HS-27A (cell line): ENCODE measurements at places on chromosomes 4 and X.

- no peak for DNase-seq
These were observed 12.1 kb upstream of the ING2 start for GRCh38 chr4:183492791-183493222.

DNA sequence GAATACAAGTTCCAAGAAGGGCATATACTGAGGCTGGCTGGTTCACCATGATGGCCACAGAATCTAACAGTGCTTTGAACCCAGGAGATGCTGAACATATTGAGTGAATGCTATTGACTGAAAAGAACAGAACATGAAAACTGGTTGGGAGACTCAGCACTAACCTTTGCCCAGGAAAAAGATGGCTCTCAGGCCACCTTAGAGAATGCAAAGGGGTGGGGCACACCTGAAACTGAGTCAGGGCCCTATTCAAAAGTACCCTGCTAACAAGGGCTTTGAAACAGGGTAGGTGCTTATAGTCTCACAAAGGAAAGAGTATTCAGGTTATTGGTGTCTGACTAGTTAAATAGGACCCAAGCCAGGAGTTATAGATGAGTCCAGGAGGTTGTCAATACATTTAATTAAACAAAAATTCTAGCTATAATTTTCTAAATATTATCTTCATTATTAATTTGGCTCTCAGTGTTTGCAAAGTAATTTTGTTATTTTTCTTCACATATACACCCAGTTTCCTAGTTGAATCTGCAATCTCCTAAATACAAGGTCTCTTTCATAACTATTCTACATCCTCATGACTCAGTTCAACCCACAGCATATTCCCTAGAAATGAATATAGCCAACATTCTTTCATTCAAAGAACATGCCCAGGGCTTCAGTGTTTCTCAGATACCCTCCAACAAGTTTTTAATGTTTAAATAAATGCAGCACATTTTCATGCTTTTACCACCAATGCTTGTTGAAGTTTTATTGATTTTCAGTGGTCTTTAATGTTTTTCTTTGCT lies 144.2 kb upstream of the RAPGEF2 start:
- DNase-seq, result no peak

DNA sequence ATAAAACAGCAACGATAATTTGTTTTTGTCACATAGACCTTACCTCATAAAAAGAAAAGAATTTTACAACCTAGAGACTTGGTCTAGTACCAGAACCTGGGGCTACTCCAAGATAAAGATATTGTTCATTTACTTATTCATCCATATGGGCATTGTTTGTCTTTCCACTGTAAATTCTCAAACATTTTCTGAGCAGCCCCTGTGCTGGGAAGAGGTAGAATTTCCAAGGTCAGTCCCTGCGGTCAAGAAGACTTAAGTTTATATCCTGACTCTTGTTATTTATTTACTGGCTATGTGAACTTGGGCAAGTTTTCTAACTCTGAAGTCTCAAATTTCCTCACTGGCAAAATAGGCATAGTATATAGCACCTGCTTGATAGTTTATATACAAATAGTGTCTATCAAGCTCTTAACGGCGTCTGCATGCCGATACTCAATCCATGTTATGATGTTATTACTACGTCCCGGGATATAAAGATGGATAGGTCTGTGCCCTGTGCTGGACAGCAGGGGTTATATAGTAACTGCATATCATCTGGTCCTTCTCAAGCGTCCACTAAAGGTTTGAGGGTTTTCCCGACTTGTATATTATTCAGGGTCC lies 222.1 kb upstream of the TAPT1 start:
- no peak for DNase-seq

DNA sequence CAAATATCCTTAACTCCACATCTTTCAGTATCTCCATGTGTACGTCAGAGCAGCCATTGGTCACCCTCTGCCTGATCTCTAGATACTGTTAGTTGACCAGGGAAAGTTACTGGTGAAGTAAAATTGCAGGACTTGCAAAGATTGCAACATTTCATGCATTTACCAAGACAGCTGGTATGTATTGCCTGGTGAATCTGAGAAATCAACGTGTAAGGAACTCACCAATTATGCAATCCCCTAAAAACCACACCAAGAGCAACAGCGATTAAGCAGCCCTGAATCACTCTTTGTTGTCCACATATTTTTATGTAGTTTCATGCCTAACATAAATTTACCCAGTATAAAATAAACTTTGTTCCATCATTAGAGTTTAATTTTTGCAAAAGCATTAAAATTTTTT lies 271.2 kb downstream of the NLGN4X start:
- DNase-seq, result no peak

DNA sequence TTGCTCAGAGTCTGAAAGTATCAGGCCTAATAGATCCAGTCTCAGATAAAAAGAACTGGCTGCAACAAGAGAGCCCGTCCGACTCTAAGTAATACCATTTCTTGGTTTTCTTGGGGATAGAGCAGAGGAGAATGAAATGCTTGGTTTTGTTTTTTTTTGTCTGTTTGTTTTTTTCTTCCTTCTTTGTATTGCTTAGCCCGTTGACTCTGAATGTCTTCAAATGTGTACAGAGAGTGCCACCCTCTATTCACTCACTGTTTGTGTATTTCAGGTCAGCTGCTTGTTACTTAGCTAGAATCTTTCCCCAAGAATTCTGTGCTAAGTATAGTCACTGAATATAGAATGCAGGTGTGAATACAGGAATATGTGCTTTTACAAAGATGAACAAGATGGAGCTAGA lies 5.7 kb upstream of the TMEM156 start:
- DNase-seq, result no peak

GRCh38 chrX:56736219-56736618 lies 7.2 kb downstream of the NBDY start:
- DNase-seq, result no peak

DNA sequence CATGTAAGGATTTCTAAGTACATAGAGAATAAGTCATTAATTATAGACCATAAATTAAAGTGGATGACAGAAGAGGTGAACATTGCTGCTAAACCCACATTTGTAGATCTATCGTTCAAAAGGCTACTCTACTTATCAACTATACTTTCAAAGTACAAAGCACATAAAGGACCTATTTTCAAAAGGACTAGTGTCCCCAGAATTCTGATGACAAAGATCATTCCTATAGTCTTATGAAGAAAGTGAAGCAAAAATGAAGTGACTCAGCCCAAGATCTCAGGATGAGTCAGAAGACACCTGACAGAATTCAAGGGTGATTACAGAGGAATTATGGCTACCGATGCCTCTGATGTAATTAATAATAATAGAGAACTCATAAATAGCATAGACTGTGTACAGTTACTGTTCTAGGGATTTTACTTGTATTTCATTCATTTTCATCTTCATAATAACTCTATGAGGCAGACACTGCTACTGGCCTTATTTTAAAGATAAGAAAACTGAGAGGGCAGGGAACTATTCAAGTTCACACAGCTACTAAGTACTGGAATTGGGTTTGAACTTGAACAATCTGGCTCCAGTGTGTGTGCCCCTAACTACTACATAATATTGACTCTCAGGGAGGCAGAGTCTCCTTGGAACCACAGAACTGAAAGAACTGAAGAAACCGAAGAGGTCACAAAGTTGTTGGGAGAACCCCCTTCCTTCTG lies 17.1 kb downstream of the USP46 start:
- peak; percentile 30 for DNase-seq

DNA sequence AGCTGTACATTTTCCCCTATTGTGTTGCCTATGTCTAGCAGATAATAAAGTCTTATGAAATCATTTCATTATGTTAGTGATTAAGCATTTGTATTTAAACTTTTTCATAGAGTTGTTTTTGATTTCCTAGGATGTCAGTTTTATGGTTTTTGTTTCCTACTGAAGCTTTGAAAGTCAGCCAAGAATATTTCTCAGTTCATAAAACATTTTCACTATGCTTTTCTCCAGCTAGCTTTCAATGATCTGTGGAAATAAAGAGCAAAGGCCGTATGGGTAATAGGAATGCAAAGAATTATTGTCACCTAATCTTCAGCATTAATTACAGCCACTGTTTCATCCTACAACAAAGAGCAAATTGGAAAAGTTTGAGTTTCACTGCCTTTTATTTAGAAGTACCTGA lies 145.7 kb upstream of the NUDT6 start:
- no peak for DNase-seq

DNA sequence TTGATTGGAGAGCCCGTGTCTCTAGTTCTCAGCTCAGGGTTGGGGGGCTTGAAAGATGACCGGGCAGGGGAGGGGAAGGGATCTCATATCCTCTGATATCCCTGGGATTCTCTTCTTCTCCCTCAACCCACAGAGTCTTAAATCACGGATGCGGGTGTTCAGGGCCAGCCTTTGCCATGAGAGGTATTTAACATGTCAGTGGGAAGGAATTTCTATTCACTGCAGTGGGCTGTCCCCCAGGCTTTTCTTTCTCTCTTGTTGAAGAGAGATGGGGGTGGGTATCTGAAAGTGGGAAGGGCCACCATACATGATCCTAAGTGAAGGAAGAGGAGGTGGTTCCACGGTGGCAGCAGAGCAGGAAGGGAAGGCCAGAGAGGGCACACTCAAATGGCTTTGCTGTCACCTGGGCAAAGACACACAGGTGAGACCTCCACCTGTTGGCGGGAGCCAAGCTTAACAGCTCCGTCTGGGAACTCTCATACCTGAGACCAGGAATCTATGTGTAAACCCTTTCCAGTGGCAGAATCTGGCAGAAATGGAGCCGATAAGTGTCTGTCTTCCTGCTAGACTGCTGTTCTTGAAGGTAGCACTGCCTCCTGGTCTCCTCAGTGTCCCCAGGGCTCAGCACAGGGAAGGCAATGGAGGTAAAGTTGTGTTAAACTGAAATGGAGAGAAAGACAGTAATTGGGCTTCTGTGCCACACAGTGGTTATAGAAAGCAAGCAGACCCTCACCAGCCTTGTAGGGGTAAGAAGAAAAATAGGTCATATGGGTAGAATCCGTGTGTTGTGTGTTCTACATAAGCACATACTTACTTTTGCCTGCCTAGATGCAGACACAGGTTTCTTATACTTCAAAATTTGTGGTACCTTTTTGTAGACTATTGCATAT lies 49.4 kb downstream of the RHOH start:
- no peak for DNase-seq

- DNase-seq, result no peak
These were observed 107.1 kb downstream of the GRIA2 start for GRCh38 chr4:157327666-157328065.

GRCh38 chr4:109040441-109040840 lies 262.0 kb downstream of the COL25A1 start:
- no peak for DNase-seq

DNA sequence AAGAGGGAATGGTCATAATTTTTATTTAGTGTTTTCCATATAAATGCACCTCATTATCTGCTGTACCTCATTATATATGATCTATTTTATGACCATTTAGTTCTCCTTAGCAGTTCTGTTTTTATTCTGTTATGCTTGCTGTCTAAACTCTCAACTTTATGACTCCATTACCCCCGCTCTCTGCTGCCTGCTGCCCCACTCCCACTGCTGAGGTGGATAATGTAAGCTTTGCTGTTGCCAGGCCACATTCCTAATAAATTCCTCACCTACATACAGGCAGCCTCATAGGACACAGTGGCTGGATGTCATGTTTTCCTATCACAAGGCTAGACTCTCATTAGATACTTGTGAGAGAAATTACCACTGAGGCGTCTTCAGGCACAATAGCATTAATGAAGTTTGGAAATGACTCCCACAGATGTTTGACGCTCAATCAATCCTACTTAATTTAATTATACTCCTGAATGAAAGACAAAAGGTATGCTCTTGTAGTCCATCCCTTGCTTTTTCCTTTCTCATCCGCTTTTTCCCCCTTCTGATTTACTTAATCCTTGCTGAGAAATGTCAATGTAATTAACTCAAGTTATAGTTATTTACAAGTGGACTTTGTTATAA lies 497.5 kb upstream of the IGFBP7 start:
- DNase-seq, result no peak

DNA sequence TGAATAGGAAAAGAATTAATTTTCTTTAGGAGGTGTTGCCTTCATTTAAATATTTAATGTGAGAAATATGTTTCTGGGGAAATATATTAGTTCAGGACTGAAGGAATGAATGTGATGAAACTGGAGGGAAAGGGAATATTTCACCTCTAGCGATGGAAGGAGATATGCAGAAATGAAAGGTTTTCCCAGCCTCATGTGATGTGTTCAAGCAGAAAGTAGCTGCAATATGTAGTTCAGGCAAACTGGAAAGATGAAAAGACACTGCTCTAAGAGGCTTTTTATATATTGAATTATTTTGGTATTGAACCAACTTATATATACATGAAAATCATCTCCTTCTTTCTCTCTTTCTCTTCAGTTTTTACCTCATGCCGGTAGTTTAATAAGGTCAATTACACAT lies 3.4 kb downstream of the GRID2 start:
- DNase-seq, result no peak

DNA sequence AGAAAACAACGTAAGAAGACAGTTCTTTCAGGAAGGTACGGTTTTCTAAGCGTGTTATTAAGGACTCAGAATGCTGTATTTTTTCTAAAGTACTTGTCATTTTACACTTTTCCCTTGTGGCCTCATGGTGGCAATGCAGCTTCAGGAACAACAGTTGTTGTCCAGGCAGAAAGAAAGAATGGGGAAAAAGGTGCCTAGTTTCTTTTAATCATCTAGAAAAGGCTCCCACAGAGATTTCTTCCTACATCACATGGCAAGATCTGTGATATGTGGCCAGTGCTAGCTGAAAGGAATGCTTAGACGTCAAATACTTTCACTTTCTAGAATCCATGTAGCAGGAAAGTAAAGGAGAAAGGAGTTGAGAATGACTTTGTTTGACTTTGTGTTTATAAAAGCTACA lies 49.0 kb upstream of the TRAM1L1 start:
- DNase-seq, result no peak

DNA sequence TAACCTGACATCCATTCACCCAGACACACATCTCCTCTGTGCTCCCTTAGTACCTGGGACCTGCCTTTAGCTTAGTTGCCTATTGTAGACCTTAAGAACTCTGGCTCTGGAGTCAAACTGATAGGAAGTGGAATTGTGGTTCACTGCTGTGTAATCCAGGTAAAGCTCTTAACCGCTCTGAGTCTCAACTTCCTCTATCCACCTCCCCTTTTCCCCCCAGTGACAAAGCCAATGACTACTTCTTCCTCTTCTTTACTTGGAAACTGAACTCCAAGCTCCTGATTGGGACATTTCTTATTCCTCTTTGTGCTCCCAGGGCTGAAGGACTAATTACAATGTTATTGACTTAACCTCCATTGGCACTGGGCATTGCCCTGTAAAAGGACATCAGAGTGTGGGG lies 94.1 kb downstream of the DRD5 start:
- DNase-seq, result no peak

DNA sequence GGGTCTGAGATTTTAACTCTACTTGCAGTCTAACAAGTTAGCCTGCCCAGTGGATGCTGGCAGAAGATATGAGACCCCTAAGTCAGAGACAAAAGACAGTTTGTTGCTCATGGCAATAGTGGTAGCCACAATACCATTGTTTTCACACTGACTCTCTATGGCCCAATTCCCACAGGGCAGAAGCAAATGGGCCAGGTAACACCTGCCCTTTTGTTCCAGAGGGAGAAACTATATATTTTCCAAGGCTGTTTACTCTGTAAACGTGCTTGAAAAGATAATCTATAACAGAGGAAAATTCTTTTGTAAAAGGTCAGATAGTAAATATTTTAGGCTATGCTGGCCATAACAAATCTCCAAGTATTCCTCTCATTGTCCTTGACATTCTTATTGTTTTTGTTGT lies 57.2 kb upstream of the NPNT start:
- no peak for DNase-seq

- no peak for DNase-seq
These were observed 877.3 kb downstream of the ADGRL3 start for GRCh38 chr4:62077406-62077805.
